ENCODE measurements at places on chromosomes 11 and 22.

GRCh38 chr11:75779960-75780359 is 11.4 kb downstream of the DGAT2 start:
- no peaks in the 10 kb centered on the region for H3K36me3 ChIP-seq
- no peak for DNase-seq
- H3K4me3 ChIP-seq: no peak overlapping the region
- H3K4me1 ChIP-seq: peaks cover 25% of the 10 kb centered on the region
- no peak overlapping the region for H3K27ac ChIP-seq

DNA sequence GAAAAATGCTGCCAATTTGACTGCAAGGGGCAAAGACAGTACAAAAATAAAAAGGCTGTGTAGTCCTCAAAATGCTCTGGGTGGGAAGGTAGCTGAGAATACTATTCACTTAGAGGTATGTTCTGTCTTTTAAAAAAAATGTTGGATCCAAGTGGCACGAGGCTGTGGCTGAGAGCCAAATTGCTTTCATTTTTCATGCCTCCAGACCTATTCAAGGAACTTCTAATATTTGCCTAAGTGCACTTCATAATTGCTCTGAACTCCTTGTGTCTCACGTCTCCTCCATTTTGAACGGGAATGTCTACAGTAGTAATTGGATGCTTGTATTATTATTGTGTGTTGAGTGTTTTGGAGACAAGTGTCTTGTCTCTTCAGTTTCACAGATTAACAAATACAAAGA is 19.1 kb upstream of the SLC22A25 start:
- DNase-seq: no peak
- no peak overlapping the region for H3K4me3 ChIP-seq
- H3K27me3 ChIP-seq: no peaks in the 10 kb centered on the region

DNA sequence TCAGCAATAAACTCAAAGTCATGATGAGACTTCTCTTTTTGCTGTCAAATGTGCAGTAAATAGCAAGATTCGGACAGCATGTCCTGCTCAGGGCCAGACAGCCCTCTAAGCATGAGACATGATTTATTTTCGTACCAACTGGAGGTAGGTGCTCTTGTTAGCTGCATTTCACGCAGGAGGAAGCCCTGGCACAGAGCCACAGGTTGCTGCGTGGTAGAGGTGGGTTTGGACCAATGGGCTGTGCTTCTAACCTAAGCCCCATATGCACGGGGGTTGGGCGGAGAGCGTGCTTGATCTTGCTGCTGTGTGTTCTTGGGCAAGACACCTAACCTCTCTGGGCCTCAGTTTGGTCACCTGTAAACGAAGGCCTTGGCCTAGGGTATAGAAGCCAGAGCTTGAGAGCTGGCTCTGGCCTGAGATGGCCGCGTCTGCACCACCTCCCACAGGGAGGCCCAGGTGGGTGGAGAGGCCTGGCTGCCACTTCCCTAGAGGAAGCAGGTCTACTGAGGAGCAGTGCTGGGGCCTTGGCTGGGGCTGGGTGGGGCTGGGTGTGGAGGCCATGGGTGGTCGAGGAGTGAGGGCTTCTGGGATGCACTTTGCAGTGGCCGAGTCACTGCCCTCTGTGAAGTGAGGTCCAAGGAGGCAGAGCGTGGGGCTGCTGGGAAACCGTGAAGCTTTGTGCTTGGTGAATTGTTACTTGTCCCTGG is 38.5 kb upstream of the GRAMD4 start:
- no peaks in the 10 kb centered on the region for H3K36me3 ChIP-seq
- H3K27me3 ChIP-seq: no peaks in the 10 kb centered on the region
- H3K4me1 ChIP-seq: peaks cover 52% of the 10 kb centered on the region
- H3K27ac ChIP-seq: no peak overlapping the region
- DNase-seq: peak; percentile 25
- no peak overlapping the region for H3K4me3 ChIP-seq

DNA sequence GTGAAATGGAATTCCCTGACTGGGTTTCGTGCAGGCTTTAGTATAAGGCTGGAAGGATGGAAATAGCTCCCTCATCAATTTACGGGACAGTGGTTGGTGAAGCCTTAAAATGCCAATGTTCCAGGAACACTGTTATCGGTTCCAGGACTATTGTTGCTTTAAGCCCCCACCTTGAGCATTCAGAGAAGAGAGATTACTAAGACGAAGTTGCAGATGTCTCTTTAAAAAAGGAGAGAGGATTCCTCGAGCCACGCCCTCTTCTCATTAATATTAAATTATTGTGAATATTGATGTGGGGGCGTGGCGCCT is 195 bp upstream of the CREB3L1 start:
- H3K27me3 ChIP-seq: no peaks in the 10 kb centered on the region
- no peaks in the 10 kb centered on the region for H3K36me3 ChIP-seq
- peak overlapping the region; percentile 94 for H3K27ac ChIP-seq
- peak; percentile 87 for DNase-seq
- H3K4me1 ChIP-seq: peaks cover 69% of the 10 kb centered on the region

DNA sequence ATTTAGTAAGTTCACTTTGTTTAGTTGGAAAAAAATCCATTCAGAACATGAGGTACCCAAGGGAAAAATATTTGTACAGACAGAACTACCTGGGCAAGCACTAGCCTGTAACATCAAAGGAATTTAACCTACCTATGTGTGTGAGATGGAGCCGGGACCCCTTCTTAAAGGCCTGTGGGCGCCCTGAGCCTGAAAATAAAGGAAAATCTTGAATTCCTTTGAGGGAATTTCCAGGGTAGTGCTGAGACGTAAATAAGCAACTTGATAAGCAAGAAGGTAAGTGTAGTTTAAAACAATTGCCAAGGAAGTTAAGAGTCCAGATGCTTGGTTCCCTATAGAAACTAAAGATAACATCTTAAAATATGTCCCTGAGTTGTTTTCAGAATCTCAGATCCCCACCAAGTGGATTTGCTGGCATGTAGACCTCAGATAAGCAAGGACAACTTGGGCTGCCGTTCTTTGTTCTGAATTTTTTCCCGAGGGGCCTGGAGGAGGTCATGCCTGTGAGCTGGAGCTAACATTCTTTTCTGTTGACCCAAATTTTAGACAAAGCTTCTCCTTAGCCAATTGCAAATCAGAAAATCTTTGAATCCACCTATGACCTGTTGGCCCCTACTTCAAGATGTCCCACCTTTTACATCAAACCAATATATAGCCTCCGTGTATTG is 31.0 kb downstream of the MED17 start:
- H3K4me3 ChIP-seq: no peak overlapping the region
- H3K4me1 ChIP-seq: peaks cover 8% of the 10 kb centered on the region
- H3K36me3 ChIP-seq: no peaks in the 10 kb centered on the region
- H3K27ac ChIP-seq: no peak overlapping the region
- DNase-seq: no peak
- H3K27me3 ChIP-seq: no peaks in the 10 kb centered on the region

- peaks cover 22% of the 10 kb centered on the region for H3K4me1 ChIP-seq
- DNase-seq: no peak
- no peak overlapping the region for H3K4me3 ChIP-seq
- H3K27me3 ChIP-seq: no peaks in the 10 kb centered on the region
- no peaks in the 10 kb centered on the region for H3K36me3 ChIP-seq
These were observed 23.2 kb downstream of the RTN4R start for GRCh38 chr22:20244691-20245576.

DNA sequence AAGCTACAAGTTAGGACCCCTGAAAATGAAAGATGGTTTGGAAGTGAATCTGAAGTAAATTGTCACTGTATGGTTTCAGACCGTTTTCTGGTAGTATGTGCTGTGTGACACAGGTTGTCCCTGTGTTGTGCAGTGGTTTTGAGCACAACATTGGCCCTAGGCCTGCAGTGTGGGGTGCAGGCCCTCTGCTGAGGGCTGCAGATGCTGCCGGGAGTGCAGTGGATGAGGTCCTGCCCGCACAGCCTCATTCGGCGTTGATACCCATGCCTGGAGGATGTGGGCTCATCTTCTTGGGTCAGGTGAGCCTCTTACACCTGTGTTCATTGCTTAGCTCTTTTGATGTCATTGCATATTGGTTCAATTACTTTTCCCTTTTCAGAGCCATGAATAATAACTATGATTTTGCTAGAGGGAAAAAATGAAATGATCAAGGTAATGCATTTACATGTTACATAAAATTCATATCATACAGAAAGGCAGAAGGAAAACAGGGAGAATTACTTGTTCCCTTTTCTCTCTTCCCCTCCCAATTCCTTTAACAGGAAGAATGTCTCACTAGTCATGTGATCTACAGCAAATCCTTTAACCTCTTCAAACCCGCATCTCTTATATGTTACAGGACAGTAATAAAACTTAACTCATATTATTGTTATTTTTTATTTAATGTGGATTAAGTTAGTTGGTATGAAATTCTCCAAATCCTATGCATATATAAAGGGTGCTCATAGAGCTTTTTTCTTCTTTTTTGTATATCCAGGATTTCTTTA is 48.7 kb downstream of the PTPRJ start:
- H3K4me1 ChIP-seq: peaks cover 18% of the 10 kb centered on the region
- peak overlapping the region; percentile 47 for H3K27ac ChIP-seq

GRCh38 chr22:48393885-48394284 is 1433.8 kb downstream of the BRD1 start:
- DNase-seq: no peak
- H3K4me1 ChIP-seq: no peaks in the 10 kb centered on the region
- no peak overlapping the region for H3K27ac ChIP-seq
- no peak overlapping the region for H3K4me3 ChIP-seq
- no peaks in the 10 kb centered on the region for H3K27me3 ChIP-seq

DNA sequence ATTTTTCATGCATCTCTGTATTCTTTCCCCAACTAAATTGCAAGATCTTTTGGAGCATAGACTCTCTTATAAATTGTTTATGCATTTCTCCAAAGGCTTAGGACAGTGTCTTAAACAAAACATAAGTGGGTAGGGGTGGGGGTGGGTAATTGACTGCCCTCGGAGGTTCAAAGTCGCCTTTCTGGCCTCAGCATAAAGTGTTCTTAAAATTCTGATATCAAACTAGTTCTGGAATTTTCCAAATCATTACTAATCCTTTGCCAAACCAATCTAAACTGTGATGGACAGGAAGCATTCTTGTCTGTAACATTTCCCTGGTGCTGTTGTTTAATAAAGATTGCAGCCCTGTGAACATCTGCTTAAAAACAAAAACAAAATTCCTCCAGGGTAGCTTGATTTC is 61.8 kb upstream of the FAT3 start:
- no peak for DNase-seq
- H3K27me3 ChIP-seq: no peaks in the 10 kb centered on the region
- H3K4me1 ChIP-seq: no peaks in the 10 kb centered on the region

- H3K4me1 ChIP-seq: peaks cover 16% of the 10 kb centered on the region
- no peak overlapping the region for H3K4me3 ChIP-seq
- DNase-seq: no peak
- no peaks in the 10 kb centered on the region for H3K27me3 ChIP-seq
- H3K36me3 ChIP-seq: no peaks in the 10 kb centered on the region
These were observed 3.3 kb upstream of the DIXDC1 start for GRCh38 chr11:111933872-111934271.

DNA sequence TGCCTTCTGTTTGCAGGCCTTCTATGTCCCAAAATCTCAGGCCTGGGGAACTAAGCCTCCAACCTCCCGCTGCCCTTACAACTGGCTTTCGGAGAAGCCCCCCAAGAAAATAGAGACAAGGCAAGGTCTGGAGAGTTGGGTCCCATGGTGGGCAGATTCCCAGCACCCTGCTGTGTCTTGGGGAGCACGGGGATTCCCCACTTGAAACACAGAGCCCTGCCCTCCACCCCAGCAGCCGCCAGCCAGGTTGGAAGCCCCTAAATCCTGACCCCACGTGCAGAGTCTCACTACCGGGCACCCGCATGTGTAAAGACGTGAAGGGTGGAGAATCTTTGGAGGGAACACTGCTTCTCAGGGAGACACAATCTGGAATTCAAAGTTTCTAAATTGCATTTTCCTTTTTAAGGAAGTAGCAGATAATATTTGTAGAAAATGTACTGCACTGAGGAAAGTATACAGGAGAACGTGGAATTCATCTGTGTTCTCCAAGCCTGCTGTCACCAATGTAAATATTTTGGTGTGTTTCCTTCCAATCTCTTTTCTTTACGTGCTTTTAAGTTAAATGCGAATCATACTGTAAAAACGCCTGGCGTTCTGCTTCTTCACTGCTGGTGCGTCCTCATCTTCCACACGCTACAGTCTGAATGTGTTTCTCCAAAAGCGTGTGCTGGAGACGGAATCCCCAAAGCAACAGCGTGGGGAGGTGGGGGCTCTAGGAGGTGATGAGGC is 220.9 kb downstream of the BRD1 start:
- no peak overlapping the region for H3K27ac ChIP-seq
- H3K4me3 ChIP-seq: no peak overlapping the region
- no peaks in the 10 kb centered on the region for H3K4me1 ChIP-seq

- peak; percentile 88 for DNase-seq
- peak overlapping the region; percentile 56 for H3K27ac ChIP-seq
- no peaks in the 10 kb centered on the region for H3K36me3 ChIP-seq
- H3K27me3 ChIP-seq: no peaks in the 10 kb centered on the region
These were observed 39.7 kb downstream of the TPBGL start for GRCh38 chr11:75280227-75280701.

GRCh38 chr22:17842386-17842785 is 68.1 kb upstream of the BID start:
- no peaks in the 10 kb centered on the region for H3K4me1 ChIP-seq
- H3K27me3 ChIP-seq: no peaks in the 10 kb centered on the region
- H3K27ac ChIP-seq: no peak overlapping the region

DNA sequence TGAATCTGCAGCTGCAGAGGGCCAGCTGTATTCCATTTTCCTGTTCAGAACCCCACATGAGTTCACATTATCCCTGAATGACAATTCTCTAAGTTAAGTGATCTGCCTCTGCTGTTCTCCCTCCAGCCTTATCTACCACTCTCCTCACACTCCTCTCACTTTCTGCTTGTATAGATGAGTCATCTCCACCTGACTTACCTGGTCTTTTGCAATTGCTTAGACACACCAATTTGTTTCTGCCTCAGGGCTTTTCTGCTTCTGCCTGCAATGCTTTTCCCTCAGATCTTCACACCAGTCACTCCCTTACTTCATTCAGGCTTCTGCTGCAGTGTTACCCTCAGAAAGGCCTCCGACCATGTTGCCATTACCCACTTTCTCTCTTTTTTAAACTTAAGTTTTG is 118.1 kb downstream of the ATM start:
- no peaks in the 10 kb centered on the region for H3K4me1 ChIP-seq
- no peaks in the 10 kb centered on the region for H3K27me3 ChIP-seq
- DNase-seq: peak; percentile 74
- H3K27ac ChIP-seq: no peak overlapping the region
- H3K36me3 ChIP-seq: no peaks in the 10 kb centered on the region

DNA sequence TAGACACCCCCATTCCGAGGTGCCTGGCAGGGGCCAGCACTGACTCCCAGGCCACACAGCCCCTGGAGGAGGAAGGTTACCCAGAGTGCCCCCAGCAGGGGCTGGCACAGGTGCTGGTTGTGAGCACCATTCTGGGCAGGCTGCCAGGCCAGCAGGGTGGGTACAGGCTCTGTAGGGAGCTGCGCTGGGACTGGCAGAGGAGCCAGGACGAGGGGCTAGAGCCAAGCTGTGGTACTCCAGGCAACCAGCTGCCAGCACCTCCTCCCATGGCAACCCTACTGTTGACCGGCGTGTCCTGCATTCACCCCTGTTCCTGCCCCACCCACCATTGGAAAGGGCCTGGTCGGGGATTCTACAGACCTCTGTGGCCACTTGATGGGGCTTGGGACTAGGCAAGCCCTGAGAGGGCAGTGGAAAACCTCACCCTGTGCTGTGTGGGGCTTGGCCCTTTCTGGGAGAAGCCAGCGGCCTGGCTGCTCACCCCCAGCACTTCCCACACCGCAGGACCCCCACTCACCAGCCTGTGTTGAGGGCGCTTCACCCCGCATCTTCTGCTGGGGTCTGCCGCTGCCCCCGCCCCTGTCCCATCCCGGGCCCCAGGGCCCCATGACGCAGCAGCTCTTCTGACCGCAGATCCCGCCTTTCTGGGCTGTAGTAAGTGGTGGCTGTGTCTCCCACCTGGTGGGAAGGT is 1.9 kb downstream of the CLDN5 start:
- H3K27ac ChIP-seq: no peak overlapping the region
- H3K27me3 ChIP-seq: peaks cover 55% of the 10 kb centered on the region
- no peak for DNase-seq
- no peaks in the 10 kb centered on the region for H3K36me3 ChIP-seq
- peaks cover 13% of the 10 kb centered on the region for H3K4me1 ChIP-seq
